ENCODE measurements at places on chromosomes 6 and 20. TPM values are rescaled to one million over a fixed set of nuclear protein-coding genes. Genes with fewer than 3 reads are reported as not detected.

DNA sequence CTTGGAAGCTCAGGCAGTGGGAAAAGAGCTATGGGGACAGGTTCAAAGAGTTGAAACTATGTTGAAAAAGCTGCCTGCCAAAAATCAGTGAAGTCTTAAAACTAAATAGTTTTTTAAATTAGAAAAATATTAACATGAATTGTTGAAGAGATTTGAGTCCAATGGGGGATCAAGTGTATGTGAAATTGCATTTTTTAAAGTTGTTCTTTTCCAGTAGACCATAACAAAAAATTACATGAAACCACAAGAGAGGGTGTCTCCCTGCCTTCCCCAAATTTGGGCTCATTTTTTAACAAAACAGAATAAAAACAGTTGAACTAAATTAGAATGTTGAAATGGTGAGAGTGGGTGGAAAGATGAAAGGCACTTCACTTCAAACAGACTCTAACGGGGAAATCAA lies 31.5 kb upstream of the COL10A1 start:
- no peaks in the 10 kb centered on the region for H3K27me3 ChIP-seq
- no peaks in the 10 kb centered on the region for H3K36me3 ChIP-seq
- peaks cover 4% of the 10 kb centered on the region for H3K4me1 ChIP-seq
- no peak overlapping the region for H3K4me3 ChIP-seq
- DNase-seq, result no peak
- no peak overlapping the region for H3K27ac ChIP-seq

DNA sequence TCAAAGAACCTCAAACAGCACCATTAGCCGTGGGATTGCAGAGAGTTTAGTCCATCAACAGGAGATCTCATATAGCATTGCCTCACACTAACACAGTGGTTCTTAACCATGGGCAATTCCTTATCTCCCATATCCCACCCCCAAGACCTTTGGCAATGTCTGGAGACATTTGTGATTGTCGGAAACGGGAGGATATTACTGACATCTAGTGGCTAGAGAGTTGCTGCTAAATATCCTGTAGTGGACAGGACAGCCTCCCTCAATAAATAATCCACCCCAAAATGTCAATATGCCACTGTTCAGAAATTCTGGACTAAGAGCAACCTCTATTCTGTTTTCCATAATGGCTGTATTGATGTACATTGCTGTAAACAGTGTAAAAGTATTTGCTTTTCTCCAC lies 210.1 kb upstream of the CCN2 start:
- no peaks in the 10 kb centered on the region for H3K27me3 ChIP-seq
- H3K4me1 ChIP-seq, result no peaks in the 10 kb centered on the region
- no peak overlapping the region for H3K4me3 ChIP-seq
- H3K27ac ChIP-seq, result no peak overlapping the region
- no peak for DNase-seq

- H3K4me3 ChIP-seq, result peak within 1 kb of the TSS; percentile 15
- H3K27me3 ChIP-seq, result no peaks in the 10 kb centered on the region
- H3K27ac ChIP-seq, result no peak within 1 kb of the TSS
- H3K36me3 ChIP-seq, result no peaks in the 10 kb centered on the region
These were observed at the start of gene TUBB2B for GRCh38 chr6:3227363-3228045. TSS of gene TUBB2B (minus strand) at chr6:3227653. CDS start at chr6:3227543, 110 bp downstream.

GRCh38 chr6:2436410-2437154 lies 191.2 kb upstream of the GMDS start:
- H3K36me3 ChIP-seq, result no peaks in the 10 kb centered on the region
- H3K27ac ChIP-seq, result no peak overlapping the region
- DNase-seq, result no peak
- no peaks in the 10 kb centered on the region for H3K4me1 ChIP-seq

DNA sequence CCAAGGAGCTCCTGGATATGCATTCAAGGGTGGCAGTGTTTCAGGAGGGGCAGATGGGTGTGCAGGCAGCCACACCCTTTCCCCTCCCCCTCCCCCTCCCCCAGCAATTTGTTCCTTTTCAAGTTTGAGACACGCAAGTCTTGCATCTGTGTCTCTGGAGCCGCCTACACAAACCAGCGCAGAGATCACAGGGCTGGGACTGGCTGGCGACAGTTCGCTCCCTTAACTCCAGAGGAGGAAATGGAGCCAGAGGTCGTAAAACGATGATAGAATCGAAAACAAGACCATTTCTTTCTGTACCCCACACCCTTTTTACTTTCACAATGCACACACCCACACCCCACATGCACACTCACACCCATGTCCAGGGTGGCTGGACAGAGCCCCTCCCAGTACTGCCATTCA lies 163.1 kb downstream of the LY86 start:
- H3K27ac ChIP-seq, result peak overlapping the region; percentile 87
- H3K4me1 ChIP-seq, result peaks cover 41% of the 10 kb centered on the region
- no peak for DNase-seq
- H3K27me3 ChIP-seq, result no peaks in the 10 kb centered on the region
- H3K36me3 ChIP-seq, result no peaks in the 10 kb centered on the region

DNA sequence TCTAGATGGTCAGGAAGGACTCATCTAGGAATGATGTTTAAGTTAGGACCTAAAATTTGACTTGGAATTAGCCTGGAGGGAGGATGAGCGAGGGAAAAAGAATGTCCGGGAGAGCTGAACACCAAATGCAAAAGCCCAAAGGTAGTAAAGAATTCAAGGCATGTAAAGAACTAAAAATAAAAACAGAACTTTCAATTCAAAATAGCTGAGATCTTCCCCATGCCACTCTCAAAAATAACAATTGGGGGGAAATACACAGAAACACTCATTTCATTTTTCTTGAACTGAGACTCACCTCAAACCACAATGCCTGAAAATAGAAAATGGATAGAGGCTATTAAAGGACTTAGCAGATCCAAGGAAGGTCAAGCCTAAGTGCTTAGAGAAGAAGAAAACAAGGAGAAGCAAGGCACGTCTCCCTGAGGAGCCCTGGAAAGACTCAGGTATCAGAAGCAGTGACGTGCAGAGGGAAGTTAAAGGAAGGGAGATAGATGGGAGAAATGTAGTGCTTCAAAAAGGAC lies 10.4 kb downstream of the PXT1 start:
- DNase-seq, result no peak
- H3K4me3 ChIP-seq, result no peak overlapping the region
- no peaks in the 10 kb centered on the region for H3K4me1 ChIP-seq
- H3K27ac ChIP-seq, result no peak overlapping the region
- H3K27me3 ChIP-seq, result no peaks in the 10 kb centered on the region
- H3K36me3 ChIP-seq, result no peaks in the 10 kb centered on the region

GRCh38 chr20:36585410-36586125 lies 12.2 kb downstream of the TGIF2 start:
- H3K4me3 ChIP-seq, result no peak overlapping the region
- H3K27me3 ChIP-seq, result no peaks in the 10 kb centered on the region
- H3K27ac ChIP-seq, result no peak overlapping the region
- no peaks in the 10 kb centered on the region for H3K36me3 ChIP-seq

GRCh38 chr6:95581073-95581472 lies 3.7 kb downstream of the MANEA start:
- DNase-seq, result no peak
- H3K27me3 ChIP-seq, result no peaks in the 10 kb centered on the region
- peaks cover 10% of the 10 kb centered on the region for H3K4me1 ChIP-seq
- no peak overlapping the region for H3K27ac ChIP-seq
- H3K4me3 ChIP-seq, result no peak overlapping the region

DNA sequence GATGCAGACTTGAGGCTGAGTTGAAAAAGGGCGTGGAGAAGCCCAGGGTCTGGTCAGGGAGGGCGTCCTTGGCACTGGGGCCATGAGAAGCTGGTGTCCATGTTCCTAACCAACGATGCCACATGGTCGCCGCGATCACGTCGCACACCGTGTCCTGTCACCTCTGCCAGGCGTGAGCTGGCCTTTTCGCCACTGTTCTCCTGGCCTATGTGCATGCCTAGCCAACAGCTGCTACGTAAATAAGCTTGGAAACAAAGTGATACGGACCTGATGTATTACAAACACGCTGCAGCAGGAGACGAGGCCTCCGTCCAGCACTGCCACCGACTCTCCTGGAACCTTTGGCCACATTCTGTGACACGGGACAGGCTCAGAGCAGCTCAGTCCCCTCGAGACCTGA lies 22.0 kb upstream of the KIF25 start:
- H3K27ac ChIP-seq, result no peak overlapping the region
- no peaks in the 10 kb centered on the region for H3K27me3 ChIP-seq
- no peaks in the 10 kb centered on the region for H3K36me3 ChIP-seq
- peaks cover 8% of the 10 kb centered on the region for H3K4me1 ChIP-seq

DNA sequence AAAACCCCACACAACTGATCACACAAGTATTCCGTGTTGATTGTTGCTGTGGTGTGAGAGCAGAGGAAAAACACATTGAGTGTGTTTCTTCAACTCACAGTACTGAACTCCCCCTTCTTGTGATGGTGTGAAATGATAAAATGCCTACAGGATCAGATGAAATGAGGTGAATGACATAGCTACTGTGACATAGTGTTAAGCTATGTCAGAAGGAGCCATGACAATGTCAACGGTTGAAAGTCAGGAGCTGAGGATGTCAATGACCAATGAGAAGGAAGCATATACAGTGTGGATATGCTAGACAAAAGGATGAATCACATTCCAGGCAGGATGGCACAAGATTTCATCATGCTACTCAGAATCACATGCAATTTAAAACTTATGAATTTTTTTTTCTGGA lies 38.8 kb downstream of the WASF1 start:
- DNase-seq, result no peak
- no peaks in the 10 kb centered on the region for H3K36me3 ChIP-seq
- H3K27ac ChIP-seq, result no peak overlapping the region
- no peak overlapping the region for H3K4me3 ChIP-seq
- no peaks in the 10 kb centered on the region for H3K4me1 ChIP-seq
- H3K27me3 ChIP-seq, result no peaks in the 10 kb centered on the region

DNA sequence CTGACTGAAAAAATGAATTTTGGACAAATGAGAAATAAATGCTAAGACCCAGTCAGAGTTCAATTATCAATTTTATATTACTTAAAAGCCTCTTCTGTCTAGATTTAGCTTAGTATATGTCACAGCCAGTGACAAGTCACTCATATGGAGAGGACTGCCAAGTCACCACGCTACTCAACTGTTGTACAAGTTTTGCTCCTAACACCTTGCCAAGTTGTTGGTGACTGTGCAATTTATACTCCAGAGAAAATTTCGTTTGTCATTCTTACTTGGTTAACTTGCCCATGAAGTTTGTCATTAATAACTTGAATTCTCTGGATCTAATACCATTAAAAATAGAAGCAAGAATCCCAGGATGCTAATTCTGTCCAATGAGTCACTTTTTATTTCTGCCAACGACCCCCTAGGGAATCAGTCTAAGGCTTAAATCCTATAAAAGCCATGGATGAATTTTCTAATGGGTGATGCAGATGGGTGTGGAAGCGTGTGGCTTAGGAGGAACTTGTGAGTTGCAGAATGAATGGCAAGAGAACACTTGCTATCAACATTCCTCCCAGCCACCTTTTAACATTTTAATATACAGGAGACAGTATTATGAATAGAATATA lies 30.4 kb upstream of the FBXO30 start:
- no peak overlapping the region for H3K27ac ChIP-seq
- H3K4me3 ChIP-seq, result no peak overlapping the region
- no peak for DNase-seq
- no peaks in the 10 kb centered on the region for H3K36me3 ChIP-seq
- peaks cover 8% of the 10 kb centered on the region for H3K4me1 ChIP-seq
- H3K27me3 ChIP-seq, result no peaks in the 10 kb centered on the region

- no peaks in the 10 kb centered on the region for H3K36me3 ChIP-seq
- no peak overlapping the region for H3K27ac ChIP-seq
- DNase-seq, result no peak
- peaks cover 7% of the 10 kb centered on the region for H3K4me1 ChIP-seq
These were observed 26.3 kb downstream of the METTL24 start for GRCh38 chr6:110331816-110332215.

GRCh38 chr20:32163951-32164350 lies 43.6 kb downstream of the PLAGL2 start:
- H3K4me1 ChIP-seq, result peaks cover 16% of the 10 kb centered on the region
- no peaks in the 10 kb centered on the region for H3K27me3 ChIP-seq
- no peak overlapping the region for H3K4me3 ChIP-seq

DNA sequence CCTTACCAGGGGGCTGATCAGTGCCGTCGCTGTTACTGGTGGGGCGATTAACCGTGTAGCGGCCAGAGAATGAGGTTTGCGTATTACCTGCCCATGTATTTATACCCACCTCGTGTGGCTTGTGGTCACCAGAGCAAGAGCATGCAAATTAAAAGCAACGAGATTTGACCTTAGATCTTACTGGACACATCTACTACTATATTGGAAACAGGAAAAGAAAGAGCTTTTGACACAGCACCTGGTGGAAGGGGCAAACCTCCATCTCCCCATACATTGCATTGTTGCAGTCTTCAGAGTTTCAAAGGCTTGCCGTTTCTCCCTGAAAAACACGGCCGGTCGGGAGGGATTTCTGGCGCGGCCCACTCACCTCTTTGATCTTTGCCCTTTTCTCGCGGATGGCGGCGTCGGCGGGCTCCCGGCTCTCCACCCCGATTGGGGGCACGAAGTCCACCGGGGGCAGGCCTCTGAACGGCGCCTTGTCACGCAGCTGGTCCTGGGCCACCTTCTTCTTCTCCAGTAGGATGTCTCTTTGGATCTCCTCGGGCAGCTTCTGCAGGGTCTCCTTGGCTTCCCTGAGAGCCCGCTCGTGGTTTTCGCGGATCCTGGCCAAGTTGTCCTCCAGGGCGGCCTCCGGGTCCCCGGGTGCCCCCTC lies 1.3 kb downstream of the MAN1A1 start:
- H3K4me1 ChIP-seq, result peaks cover 5% of the 10 kb centered on the region
- H3K27me3 ChIP-seq, result no peaks in the 10 kb centered on the region
- H3K27ac ChIP-seq, result peak overlapping the region; percentile 92
- peak overlapping the region; percentile 78 for H3K4me3 ChIP-seq

DNA sequence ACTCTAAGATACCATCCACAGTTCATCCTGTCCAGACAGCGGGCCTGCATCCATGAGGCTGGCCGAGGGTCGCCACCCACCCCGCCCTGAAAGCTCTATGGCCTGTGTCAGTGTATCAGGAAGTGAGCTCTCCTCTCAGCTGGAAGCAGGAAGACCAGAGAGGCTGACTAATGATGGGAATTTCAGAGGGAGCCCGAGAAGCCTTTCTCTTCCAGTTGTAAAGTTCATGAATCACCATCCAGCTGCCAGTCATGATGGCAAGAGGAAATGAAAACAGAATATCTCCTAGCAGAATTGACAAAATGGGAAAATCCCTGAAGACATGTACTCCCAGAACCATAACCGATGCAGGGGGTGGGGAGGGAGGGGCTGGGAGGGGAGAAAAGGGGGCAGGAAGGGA lies 109.6 kb upstream of the RPS6KA2 start:
- no peaks in the 10 kb centered on the region for H3K4me1 ChIP-seq
- H3K27me3 ChIP-seq, result no peaks in the 10 kb centered on the region
- H3K27ac ChIP-seq, result no peak overlapping the region
- H3K4me3 ChIP-seq, result no peak overlapping the region
- no peak for DNase-seq

The GRM1 gene
- total RNA-seq, result 2.0 TPM

The HRH3 gene
- 2.5 TPM for total RNA-seq

The FKBP1C gene
- 0.47 TPM for total RNA-seq

The SNAP25 gene
- 11.3 TPM for total RNA-seq

The ABHD16B gene
- total RNA-seq, result 13.8 TPM

The SNPH gene
- total RNA-seq, result 10.4 TPM

The MCCD1 gene
- total RNA-seq, result not detected

The PDE7B gene
- total RNA-seq, result 4.4 TPM

The SLC17A9 gene
- 2.9 TPM for total RNA-seq

Data from testis (tissue), 5 donors.